Activated T-cell treated with anti-CD3 and anti-CD28 coated beads for 24 hours (primary cell): ENCODE measurements at places on chromosomes 5 and 9.

GRCh38 chr5:174692982-174693422, 31.4 kb upstream of the MSX2 start:
- DNase-seq, result no peak

- no peak for DNase-seq
These were observed 507.7 kb upstream of the PTGER4 start for GRCh38 chr5:40171971-40172370.

DNA sequence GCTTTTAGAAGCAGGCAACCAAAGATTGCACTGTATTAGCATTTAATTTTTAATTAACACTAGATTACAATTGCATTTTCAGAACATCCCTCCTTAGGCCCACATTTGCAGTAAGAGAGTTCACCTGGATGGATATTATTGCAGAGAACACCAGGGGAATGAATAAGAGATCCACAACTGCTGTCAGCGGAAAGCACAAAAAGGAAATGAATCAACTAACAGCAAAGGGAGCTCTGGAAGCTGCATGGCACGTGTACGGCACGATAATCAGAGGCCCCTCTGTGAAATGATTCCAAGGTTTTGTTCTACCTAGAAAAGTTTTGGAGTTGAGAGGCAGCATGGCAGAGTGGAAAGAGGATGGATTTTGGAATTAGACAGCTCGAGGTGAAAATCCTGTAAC, 361.2 kb upstream of the C9orf72 start:
- no peak for DNase-seq

GRCh38 chr5:4480528-4481349, 659.4 kb upstream of the ADAMTS16 start:
- DNase-seq, result no peak

DNA sequence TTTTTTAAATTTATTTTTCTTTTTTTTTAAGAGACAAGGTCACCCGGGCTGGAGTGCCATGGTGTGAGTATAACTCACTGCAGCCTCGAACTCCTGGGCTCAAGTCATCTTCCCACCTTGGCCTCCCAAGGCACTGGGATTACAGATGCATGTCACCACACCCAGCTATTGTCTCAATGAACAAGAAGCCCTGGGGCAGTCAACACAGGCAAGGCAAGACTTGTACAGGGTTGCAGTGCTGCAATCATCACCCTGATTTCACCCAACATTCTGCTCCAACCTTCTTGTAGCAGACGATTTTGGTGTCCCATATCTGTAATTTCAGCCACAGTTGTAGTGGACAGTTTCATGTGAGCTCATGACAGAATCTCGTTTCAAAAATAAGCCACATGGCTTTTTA, 205.8 kb upstream of the KIF2A start:
- no peak for DNase-seq

DNA sequence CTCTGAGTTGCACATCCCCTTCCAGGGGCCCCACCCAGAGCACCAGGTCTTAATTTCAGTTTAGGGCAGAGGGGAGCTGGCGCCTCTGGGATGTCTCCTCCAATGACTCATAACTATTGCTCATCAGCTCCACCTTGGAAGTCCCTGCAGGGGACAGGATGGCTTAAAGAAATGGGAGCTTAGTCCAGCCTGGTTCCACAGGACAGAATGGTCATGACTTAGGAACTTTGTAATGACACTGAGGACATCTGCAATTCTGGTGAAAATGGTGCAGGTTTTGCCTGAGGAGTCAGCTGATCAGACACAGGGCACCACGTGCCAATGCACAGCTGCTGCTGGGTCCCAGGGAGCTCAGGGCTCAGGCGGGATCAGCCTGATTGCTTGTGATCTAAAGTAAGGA, 16.4 kb upstream of the PPP1R26 start:
- DNase-seq, result no peak

- no peak for DNase-seq
These were observed 1.6 kb upstream of the CD274 start for GRCh38 chr9:5448461-5449435.

DNA sequence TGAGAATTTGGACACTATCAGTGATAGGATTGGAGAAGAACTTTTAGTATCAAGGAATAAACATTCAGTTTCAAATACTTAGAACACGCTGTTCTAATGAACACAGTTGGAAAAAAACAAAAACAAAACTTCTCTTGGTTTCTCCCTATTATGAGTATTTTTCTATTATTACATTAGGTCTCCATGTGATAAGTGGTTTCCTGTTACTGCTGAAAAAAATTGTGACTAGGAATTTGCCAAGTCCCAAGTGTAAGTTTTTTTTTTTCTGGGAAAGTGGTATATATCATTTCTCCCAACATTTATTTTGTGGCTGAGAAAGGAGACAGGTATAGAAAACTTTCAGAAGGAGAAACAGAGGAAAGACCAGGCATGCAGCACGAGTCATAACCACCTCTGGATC, 41.1 kb downstream of the PCSK1 start:
- DNase-seq, result no peak

GRCh38 chr5:141941307-141941706, 16.7 kb downstream of the PCDH12 start:
- no peak for DNase-seq

DNA sequence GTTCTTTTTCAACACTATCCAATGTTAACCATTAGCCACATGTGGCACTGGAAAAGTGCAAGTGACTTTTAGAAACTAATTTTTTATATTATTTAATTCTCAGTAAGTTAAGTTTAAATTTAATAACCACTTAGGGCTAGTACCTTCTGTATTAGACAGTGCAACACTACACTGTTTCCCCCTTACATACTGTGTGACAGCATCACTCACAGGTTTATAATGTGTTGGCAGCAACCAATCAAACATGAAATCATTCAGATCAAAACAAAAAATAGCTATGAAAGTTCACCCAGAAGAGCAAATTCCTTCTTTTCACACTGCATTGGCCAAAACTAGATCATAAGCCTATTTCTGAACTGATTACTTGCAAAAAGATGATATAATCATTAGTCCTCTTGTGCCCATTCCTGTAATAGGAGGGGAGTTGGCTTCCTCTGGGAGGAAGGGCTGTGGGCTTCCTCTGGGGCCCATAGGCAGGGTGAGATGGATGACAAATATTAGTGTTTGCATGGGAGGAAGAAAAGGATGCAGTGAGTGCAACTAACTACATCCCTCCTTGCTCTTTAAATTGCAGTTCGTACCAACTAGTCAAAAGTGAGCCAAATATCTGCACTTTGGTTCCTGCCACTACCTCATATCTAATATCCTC, 708.1 kb upstream of the RGMB start:
- DNase-seq, result no peak

DNA sequence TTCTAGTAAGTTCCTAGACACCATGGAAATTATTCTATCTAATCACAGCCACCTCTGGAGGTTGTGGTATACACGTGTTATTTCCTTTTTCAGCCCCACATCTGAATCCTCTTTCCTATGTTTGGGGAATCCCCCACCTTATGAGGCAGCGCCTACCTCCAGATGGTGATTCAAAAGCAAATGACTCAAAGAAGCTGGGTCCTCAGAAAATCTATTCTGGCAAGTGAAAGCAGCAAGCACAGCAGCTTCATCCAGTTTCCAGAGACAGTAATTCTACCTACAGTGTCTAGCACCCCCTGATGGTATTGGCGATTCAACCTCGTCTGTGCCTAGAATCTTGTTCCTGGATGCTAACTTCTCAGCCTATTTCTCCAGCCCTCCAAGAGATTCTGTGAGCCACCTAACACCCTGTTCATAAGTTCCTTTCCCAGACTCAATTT, 43.0 kb downstream of the STRBP start:
- peak; percentile 62 for DNase-seq

DNA sequence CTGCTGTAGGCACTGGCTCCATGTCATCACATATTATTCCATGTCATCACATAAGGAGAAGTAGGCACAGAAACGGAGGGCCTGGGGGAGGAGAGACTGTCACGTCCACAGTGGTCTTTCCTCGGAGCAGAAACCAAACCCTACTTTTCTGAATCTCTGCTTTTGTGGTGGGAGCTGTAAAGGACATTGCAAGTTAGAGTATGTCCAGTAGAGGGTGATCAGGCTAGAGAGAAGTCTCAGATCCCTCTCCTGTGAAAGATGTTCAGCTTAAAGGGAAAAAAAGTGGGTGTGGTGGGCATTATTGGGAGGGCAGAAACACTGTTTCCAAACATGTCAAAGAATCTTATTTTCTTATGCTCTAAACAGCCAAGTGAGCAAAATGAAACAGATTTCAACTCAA, 19.4 kb upstream of the FBP2 start:
- DNase-seq, result no peak

GRCh38 chr5:144481861-144482260, 311.2 kb downstream of the KCTD16 start:
- no peak for DNase-seq

DNA sequence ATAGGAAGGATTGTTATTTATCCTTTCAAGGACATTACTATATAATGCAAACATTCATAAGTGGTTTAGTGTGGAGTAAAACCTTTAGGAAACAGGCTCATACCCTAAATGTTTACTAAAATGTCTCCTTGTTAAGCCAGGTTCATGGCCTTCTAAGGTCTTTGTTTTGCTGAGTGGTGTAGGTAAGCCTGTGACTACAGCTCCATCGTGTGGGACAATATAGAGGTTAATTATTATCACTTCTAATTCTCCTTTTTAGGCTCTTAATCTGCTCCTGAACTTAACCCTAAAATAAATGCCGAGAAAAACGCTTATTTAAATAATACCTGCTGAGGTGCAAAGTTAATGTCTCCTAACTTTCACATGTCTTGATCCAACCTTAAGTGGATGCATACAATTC, 43.8 kb downstream of the SPINK5 start:
- no peak for DNase-seq

DNA sequence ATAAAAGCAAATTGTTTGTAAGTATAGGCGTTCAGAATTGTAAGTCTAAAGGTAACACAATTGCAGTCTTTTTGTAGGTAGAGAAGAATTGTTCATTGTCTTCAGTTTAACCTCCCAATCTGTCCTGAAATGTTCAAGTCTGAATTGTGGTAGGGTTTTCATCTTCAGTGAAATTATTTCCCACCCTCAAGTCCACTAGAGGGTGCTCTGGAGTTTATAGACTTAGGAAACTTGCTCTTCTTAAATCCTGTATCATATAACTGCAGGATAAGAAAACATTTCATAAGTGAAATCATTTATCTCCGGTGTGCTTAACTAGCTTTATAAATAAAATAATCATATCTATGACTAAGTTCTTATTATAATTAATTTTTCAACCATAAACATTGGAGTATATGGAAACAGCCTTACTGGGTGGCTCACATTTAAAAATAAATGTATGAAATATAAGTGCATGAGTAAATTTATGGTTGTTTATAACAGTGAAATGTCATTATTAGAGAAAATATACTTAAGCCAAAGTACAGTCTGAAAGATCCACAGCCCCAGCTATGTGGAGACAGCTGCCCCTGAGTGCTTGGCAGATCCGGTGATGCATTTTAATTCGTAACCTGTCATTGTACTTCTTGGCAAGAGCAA, 182.4 kb upstream of the OTULINL start:
- no peak for DNase-seq

DNA sequence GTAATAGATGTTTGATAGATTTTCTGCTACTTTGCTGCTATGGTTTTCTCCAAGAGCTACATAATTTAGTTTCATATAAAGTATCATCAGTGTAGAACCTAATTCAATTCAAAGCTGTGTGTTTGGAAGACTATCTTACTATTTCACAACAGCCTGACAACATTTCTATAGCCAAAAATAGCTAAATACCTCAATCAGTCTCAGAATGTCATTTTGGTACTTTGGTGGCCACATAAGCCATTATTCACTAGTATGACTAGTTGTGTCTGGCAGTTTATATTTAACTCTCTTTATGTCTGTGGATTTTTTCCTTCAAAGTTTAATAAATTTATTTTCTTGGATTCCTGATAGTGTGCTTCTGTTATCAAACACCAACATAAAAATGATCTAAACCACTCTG, 35.1 kb upstream of the CCDC152 start:
- DNase-seq, result no peak

DNA sequence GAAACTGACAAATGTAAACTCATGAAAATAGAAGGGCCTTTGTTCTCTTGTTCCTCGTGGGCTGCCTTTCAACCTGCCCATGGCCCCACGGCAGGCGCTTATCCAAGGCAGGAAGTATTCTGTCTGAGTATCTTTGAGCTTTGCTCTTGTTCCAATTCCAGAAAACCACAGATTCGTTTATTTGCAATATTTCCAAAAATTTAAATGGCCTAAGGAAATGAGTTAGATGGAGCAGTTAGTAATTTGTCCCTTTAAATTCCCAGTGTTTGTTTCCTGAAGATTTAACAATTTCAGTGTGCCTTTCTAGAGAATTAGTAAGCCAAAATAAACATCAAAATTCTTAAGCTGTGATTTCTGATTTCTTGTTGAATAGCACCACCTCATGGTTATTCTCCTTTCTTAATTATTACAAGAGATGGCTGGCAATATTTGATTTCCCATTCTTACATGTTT, 299.4 kb upstream of the RASA1 start:
- no peak for DNase-seq

DNA sequence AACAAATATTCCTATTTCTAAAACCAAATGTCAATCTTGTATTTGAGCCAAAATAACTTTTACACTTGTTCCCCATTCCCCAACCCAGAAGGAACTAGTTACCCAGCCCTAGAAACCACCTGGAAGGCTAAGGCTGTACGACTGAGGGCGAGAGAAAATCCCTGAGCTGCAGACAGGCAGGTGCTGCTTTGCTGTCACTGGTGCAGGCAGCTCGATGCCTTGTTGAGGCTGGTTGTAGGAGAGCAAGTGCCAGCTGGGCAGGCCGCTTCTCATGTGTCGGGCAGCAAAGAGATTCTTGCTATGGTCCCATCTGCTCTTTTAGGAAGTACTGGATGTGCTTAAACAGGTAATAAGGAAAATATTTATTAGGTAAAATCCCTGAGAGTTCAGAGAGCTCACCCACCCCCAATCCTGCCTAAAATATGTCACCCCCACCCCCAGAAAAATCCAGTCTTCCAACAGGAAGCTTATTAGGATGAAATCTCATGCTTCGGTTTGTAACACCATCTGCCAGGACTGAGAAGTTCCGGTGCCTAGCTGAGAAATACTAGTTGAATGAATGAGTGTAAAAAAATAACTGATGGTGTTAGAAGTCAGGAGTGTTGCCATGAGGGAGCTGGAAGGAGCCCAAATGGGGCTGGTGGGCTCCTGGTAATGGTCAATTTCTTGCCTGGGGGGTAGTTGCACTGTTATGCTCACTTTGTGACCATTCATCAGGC, 91.1 kb upstream of the DMRT1 start:
- DNase-seq, result no peak

DNA sequence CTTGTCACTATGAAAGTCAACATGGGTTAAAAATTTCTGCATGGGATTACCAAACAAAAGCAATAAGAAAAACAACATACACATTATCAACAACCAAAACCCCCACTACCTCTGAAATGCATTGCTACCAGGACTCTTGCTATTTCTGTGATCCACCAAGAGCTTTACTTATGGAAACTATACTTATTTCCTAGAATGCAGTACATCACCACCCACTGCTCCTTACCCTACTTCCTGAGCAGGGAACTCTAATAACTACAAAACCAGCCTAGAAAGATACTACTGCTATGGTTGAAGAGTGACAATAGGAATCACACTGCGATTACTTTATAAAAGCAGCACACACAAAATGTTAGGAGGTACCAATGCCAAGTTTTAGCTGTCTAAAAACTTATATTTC, 22.2 kb downstream of the LURAP1L start:
- DNase-seq, result no peak
